KBM-7 (cell line): ENCODE measurements at places on chromosomes 11 and 22.

- DNase-seq = no peak
These were observed 282.1 kb downstream of the MIAT start for GRCh38 chr22:26939466-26939865.

DNA sequence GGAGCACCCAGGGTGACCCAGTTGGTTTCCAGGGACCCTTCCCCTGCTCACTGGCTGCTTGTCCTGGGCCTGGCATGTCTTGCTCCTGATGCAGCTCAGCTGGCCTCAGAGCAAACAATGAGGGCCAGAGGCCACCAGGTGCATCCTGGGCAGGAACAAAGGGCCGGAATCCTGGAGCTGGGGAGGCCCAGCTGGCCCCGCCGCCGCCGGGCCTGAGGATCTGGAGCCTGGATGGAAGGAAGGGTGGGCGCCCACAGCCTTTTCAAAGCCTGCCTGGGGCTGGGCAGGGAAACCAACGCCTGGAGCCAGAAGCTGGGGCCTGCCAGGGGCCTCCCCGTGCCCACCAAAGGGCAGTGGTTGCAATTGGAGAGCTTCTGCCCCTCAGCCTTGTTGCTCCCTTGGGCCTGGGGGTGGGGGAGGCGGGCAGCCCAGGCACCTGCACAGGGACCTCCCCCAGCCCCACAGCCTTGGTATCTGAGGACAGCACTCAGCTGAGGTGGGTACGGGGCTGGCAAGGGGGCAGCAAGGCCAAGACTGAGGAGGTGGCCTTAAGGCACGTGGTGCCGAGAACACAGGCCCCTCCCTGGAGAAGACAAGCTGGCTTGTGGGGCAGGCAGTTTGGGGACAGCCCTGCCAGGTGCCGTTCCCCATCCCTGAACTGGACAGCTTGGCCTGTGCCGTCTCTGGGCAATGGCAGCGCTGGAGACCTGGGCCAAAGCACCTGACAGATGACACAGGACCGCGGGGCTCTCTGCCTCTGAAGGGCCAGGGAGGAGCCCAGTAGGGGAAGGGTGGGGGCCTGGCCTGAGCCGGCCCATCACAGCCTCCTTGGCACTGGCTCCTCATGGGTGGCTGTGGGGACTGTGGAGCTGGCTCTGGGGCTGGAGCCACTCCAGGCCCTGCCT, 7.1 kb upstream of the ADORA2A start:
- DNase-seq = no peak

DNA sequence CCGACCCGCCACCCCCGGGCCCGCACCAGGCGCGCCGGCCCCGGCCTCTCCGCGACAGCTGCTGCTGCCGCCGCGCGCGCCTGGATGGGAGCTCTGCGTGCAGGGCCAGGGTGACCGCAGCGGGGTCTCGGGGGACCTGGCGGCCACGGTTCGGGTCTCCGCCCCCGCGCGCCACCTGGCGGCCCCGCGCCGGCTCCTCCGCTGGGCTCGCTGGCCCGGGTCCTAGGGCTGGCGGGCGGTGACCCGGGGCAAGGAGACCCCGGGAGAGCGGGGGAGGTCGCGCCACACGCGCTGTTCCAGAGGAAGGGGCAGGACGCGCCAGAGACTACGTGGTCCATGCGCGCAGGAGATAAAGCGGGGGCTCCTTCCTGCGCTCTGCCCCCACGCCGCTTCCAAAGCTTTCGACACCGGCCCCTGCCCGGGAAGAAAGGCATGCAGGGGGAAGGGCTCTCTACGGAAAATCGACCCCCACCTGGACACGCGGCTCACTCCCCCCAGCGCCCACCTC, 562 bp downstream of the SHANK2 start:
- DNase-seq = no peak

DNA sequence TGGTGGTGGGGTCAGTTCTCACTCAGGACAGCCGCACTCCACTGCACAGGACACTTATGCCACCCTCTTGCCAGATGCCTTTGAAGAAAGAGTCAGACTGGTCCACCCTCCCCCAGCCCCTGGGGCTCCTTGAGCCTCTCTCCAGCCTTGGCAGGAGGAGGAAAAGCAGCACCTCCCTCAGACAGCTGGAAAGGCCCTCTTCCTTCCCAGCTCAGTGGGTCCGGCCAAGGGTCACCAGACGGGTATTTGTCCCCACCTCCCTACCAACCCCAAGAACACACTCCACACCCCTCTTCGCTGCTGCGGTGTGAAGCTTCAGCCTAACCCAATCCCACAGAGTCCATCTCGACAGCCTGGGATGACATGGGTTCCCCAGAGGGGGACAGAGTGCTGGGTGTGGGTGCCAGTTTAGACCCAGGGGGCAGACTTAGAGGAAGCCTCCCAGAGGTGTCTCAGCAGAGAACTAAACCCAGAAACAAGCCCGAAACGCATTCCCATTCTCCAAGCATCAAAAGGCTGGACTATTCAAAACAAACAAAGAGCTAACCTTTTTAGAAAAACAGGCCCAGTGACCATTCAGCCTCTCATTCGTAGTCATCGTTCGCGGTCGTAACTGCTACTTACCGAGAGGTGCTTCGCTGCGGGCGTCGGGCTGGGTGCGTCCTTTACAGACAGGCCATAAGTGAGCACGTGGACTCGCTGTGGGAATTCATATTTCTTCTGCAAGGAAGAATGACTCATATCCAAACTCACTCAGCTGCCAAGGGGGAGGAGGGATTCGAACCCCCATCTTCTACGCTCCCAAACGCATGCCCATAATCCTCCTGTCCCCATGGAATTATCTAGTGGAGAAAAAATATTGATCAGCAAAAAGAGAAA, 57.5 kb upstream of the ANO1 start:
- DNase-seq = no peak

- DNase-seq = peak; percentile 65
These were observed 42.2 kb upstream of the FAM181B start for GRCh38 chr11:82775736-82776346.

GRCh38 chr11:69700278-69701140, 3.3 kb downstream of the FGF19 start:
- no peak for DNase-seq

GRCh38 chr11:17772704-17773600, 38.4 kb downstream of the KCNC1 start:
- DNase-seq = no peak

DNA sequence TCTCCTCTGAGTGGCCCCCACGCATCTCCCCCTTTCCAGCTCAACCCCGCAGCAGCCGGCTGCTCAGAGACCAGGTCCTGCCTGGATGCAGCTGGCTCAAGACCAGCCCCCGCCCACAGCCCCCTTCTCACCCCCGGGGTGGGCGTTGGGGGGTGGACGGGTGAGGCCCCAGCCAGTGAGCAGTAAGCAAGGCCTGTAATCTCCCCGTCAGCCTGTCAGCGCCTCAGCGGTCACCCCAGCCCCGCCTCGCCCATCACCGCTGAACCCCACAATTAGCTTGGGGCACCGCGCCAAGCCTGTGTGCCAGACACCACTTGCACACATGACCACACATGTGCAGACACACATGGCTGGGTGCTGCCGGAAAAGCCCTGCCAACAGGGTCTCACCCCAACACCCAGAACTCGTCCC, 5.9 kb downstream of the PLXNB2 start:
- no peak for DNase-seq

- DNase-seq = no peak
These were observed 45.1 kb upstream of the CBX7 start for GRCh38 chr22:39197578-39197977.

GRCh38 chr11:31636983-31637382, 127.4 kb downstream of the ELP4 start:
- no peak for DNase-seq

- peak; percentile 59 for DNase-seq
These were observed 21.7 kb downstream of the SLC43A1 start for GRCh38 chr11:57493507-57494503.

DNA sequence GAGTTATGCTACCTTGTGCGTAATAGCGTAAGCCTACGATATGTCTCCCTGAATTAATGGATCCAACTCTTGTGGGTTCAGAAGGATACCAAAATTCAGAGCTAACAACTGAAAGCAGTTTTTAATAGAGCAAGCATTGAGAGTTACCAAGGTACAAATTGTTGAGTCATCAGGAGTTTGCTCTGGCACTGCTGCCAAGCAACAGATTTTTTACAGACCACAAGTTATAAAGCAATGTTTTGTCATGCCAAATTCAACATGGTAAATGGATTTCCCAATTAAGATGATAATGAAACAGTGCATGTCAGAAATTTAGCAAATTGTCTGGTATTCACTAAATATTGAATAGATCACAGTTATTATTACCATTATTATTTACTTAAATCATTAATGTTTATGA, 295.6 kb downstream of the NELL1 start:
- no peak for DNase-seq

DNA sequence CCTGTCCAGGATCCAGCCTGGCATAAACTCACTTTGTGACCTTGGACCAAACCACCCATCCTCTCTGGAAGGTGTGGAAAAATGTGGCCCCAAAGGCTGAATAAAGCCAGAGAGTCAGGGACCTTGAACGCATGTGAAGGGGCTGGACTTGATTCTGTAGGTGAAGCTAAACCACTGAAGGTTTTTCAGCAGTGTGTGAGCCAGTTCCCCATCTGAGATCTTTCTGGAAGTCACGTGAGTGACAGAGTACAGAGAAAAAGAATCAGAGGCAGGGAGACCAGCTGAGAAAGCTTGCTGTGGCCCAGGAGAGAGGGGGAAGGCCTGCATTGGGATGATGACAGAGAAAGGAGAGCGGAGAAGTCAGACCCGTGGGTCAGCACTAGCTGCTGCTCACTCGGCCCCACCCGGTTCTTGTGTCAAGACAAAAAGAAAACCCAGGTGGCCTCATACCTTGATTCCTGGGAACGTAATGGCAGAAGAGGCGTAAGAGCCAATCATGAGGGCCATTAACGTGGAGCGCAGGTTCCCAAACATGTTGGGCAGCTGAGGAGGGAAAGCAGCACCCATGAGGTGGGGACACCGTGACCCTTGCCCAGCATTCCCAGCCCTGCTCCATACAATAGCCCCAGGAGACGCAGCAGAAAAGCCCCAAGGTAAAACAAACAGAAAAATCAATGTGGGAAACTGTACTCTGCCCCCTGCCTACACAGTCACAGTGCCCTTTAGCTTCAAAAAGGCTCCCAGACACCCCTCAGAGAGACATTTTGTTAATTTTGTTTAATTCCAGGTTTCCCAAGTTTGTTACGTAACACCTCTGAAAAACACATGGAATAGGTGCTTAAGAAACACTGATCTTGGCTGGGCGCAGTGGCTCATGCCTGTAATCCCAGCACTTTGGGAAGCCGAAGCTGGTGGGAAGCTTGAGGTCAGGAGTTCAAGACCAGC, 17.9 kb downstream of the SLC43A1 start:
- DNase-seq = no peak

DNA sequence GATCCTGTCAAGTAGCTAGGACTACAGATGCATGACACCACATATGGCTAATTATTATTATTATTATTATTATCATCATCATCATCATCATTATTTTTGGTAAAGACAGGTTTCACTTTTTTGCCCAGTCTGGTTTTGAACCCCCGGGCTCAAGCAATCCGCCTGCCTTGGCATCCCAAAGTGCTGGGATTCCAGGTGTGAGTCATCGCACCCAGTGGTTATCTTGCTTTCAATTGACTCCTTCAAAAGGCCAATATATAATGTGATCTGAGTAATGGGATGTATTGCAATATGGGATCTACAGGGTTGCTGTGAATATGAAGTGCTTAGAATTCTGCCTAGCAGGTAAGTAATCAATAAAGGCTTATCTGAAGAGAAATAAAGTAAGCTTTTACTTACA, 221.2 kb downstream of the SBF2 start:
- DNase-seq = no peak

DNA sequence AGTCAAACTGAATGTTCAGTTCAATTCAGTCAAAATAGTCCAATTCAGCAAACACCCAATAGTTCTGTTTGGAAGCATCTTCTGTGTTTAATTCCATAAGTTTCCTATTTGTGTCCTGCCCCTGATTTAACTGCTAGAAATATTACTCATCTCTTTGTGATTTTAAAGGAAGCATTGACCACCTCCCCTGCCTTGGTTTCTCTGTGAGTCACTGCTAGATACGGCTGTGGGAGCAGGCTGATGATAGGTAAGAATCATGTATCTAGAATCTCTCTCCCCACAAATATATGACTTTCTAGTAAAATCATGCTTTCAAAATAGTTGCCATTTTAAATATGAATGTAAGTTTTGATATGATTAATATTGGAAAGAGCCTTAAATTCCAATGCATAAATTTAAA, 888.5 kb downstream of the NTM start:
- no peak for DNase-seq

DNA sequence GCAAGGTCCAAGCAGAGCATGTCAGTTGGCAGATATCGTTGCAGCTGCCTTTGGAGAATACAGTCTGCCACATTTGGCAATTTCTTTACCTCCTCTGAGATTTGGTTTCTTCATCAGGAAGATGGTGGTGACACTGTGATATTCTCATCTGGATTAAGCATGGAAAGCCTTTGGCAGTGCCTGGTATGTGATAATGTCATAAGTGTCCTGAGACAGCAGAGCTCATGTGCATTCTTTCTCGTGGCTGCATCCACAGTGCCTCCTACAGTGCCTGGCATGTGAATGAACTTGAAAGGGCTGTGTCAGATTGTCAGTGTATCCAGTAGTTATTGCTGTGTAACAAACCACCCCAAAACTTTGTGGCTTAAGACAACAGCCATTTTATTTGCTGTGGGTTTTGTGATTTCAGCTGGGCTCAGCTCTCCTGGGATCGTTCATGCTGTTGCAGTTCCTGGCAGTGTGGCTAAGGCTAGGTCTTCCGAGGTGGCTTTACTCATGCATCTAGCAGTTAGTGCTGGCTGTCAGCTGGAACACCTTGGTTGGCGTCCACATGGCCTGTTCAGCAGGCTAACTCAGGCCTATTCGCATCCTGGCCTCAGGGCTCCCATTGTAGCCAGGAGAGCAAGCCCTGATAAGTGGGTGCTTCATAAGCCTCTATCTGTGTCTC, 35.7 kb upstream of the MICAL2 start:
- no peak for DNase-seq

- DNase-seq = no peak
These were observed 158.3 kb upstream of the TIMP3 start for GRCh38 chr22:32643246-32643645.

DNA sequence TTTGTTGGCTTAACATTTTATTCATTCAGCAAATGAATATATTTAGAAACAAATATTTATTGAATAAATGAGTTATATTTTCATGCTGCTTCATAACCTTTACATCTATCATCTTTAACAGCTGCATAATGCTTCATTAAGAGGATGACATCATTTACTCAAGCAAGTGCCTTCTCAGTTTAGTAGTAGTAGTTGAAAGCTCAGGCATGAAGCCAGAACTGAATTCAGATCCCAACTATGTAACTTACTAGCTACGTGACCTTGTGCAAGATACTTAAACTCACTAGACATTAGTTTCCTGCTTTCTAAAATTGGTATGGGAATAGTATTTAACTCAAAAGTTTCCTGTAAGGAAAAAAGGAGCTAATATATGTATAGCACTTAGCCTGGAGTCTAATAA, 90.3 kb downstream of the TMPRSS5 start:
- no peak for DNase-seq

DNA sequence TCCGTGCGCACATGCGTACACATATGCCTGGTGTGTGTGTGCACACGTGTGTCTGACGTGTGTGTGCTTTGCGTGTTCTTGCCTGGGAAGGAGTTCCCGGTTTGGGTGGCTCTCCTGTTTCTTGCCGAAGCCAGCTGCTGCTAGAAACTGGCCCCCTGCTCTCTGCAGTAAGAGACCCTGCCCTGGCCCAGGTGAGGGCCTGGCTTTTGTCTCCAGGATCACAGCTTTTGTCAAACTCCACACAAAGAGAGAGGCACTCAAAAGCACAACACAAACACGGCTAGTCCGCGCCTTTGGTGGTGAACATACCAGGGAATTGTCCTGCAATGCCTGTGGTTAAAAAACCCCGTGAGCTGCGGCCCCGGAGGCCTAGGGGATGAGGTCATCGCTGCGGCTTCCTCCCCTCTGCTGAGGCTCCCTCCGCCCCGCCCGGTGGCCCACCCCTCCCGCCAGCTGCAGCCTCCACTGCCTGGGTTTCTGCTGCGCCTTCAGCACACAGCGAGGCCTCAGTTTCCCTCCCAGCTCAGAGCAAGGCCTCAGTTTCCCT, 88.9 kb downstream of the KCNQ1 start:
- peak; percentile 81 for DNase-seq
